Activated B cell treated with CpG ODN at 0.5 μM for 24 hours (primary cell): ENCODE measurements at places on chromosomes 11 and 22. TPM values are rescaled to one million over a fixed set of nuclear protein-coding genes. Genes with fewer than 3 reads are reported as not detected.

DNA sequence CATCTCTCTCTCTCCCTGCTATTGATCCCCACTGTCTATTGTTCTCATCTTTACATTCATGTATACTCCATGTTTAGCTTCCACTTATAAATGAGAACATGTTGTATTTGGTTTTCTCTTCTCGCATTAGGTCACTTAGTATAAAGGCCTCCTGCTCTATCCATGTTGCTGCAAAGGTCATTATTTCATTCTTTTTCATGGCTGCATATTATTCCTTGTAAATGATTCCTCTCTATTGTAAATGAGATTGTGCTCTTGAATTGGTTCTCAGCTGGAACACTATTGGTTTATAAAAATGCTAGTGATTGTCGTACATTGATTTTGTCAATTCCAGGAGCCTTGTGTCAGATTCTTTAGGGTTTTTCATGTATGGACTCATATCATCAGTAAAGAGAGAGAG lies 13.5 kb downstream of the ACRV1 start:
- no peak for DNase-seq

ZP1 gene
- not detected in 2 replicates for total RNA-seq

- DNase-seq: no peak
Observed at GRCh38 chr22:30433773-30434172, 8.2 kb downstream of the MTFP1 start.

DNA sequence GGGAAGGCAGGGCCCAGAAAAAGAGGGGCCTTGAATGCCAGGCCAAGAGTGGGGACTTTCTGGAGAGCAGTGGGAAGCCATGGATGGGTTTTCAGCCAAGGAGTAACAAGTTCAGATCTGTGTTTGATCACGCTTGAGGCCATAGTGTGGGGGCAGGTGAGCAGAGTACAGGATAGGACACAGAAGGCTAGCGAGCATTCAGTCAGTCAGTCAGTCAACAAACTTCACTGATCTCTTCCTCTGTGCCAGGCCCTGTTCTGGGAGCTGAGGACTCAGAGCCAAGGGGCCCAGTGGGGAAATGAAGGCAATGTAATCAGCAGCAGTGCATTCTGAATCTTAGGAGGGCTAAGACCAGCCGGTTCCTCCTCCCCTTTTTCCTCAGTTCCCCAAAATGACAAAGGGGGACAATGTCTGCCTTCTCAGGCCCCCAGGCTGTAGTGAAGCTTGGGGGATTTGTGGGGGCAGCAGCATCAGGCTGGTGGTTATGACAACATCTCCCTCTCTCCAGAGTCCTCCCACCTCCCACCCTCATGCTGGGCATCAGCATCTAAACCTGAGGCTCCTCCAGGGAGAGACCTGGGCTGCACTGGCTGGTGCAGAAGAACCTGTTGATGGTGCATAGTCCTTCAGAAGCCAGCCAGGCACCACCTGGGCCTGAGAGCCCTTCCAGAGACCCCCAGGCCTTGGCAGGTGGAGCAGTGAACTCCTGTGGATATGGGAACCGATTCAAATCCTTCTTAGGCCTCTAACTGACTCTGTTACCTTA lies 42.9 kb upstream of the TPBGL start:
- DNase-seq: no peak

DNA sequence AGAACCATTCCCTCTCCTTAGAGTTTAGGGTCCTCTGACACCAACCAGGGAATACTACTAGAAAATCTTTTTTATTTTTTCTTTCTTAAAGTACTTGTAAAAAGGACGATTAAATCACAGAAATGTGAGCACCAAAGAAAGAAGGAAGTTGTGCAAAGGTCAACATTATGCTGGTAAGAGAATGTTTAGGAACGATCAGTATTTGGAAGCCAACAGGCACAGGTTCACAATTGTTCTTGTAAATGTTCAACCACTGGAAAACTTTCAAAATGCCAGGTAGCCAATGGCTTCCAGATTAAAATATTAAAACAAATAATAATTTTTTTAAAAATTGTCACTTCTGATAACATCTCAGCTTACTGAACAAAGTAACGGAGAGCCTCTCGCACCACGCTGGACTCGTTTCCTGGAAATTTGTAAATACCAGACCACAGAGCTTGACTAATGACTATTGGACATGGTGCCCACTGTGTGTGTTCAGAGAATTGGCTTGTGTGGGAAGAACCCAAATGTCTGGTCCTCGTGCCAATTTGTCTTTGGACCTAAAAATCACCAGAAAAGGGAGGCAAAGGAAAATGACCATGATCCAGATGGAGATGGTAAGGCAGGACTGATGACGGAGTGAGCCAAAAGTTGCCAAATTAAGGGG lies 20.8 kb downstream of the COMMD9 start:
- no peak for DNase-seq

DNA sequence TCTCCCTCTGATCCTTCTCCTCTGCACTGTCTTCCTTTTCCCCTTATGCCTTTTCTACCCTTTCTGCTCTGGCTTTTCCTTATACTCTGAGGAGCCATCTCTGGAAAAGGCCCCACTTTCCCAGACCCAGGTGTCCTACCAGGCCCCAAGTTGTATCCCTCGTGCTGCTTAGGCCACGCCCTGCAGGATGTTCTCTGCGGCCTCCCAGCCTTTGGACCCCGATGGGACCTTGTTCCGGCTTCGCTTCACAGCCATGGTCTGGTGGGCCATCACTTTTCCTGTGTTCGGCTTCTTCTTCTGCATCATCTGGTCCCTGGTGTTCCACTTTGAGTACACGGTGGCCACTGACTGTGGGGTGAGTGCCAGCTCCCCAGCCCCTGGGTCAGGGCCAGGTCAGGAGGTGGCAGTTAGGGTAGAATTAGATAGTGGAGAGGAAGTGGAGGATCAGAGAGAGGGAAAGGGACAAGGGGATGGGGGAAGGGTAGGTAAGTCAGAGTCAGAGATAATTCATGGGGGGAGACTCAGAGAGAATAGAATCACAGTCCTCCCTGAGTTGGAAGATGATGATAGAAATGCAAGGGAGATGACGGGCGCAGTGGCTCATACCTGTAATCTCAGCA lies 8.9 kb downstream of the PGAP2 start:
- no peak for DNase-seq

DNA sequence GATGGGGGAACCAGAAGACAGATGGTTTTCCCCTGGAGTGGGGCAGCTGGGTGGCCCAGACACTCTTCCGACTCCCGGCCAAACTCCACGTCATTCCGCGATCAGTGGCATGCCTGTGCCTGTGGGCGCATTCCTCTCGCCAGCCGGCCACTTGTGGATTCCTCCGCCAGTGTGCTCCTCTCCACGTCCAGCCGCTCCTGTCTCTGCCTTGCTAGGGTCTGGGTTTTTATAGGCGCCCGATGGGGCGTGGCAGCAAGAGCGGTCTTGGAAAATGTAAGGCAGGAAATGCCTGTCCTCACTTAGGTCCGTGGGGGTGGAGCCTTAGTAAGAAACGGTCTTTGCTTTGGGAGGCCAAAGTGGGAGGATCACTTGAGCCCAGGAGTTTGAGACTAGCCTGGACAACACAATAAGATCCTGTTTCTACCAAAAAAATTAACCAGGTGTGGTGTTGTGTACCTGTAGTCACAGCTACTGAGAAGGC lies 81.6 kb upstream of the SEPTIN5 start:
- no peak for DNase-seq

DNA sequence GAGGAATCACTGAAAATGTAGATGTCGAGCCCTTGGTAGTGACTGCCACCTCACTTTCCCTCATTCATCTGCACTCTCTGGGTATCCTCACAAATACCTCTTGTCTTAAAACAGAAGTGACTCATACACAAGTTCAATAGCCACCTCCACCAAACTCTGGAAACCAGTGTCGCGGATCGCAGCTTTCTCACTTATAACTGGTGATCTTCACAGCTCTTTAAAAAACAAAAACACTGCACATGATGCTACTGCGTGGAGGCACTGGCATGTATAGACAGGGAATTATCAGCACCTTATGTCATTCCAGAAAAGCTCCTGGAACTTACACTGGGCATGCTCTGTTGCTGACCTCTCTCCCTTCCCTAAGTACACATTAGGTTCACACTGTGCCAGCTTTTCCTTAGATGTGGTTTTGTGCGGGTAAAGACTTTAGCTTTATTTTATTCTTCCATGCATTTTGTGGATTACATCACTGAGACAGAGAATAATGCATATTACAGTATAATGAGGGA lies 425.5 kb upstream of the CADM1 start:
- no peak for DNase-seq

DNA sequence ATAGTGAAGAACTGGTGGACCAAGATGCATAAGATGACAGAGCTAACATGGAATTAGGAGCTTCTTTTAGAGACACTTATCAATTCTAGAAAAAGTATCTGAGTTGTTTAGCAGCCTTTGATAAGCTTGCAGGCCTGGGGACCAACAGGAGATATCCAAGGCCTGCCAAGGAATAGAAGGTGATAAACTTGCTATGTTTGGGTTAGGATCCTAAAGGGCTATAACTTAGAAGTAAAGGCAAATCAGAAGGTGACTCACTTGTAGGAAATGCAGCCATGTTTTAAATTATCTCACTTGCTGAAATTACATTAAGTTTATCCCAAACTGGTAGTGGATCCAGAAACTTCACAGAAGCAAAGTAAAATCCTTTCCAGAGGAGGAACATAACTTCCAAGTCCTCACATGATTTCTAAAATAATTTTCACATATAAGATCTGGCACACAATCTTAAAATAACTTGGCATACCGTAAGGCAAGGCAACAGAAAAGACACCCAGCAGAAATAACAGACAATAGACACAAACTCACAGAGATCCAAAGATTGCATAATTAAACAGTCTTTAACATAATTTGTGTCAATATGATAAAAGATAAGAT lies 69.6 kb upstream of the TEAD1 start:
- no peak for DNase-seq

- no peak for DNase-seq
Observed at GRCh38 chr11:68735646-68736045, 15.7 kb downstream of the TESMIN start.

DNA sequence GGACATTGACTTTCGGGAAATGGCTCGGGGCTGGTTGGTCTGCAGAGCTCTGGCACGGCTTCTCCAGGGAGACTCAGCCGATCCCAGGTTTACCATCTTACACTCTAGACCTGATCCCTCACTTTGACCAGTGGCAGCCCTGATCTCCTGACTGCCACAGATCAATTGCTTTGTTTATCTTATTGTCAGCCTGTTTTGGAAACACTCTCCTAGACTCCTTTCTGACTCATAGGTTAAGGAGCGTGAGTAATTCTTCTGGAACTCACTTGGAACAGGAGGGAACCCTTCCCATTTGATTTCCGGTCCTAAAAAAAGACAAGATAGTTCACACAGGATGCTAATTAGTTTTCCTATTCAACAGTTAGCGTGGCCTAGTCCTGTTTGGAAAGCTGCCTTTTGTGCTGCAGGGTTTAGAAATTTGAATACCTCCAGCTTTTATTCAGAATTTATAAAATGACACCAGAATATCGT lies 16.0 kb upstream of the BMAL1 start:
- DNase-seq: no peak

KRTAP5-1 gene
- total RNA-seq: not detected in 2 replicates

GRCh38 chr11:133383689-133384088 lies 148.6 kb downstream of the OPCML start:
- DNase-seq: no peak

DNA sequence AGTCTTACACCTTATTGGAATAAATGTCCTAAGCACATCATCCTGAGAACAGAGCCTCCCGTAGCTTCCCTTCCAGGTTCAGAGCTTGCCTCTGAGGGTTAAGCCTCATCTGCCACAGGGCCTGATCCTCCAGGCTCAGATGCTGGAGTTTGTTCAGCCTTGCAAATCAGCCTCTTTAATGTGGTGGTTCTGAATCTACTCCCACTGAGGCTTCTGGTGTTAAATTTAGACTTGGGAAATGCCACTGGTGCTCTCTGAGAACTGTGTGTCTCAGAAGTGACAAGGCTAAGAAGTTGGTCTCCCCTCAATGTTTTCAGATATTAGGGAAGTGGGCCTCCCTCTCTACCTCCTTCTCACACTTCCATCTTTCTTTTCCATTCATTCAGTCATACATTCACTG lies 68.7 kb downstream of the CCDC81 start:
- DNase-seq: no peak

- no peak for DNase-seq
Observed at GRCh38 chr11:107316426-107316825, 141.2 kb downstream of the CWF19L2 start.

DNA sequence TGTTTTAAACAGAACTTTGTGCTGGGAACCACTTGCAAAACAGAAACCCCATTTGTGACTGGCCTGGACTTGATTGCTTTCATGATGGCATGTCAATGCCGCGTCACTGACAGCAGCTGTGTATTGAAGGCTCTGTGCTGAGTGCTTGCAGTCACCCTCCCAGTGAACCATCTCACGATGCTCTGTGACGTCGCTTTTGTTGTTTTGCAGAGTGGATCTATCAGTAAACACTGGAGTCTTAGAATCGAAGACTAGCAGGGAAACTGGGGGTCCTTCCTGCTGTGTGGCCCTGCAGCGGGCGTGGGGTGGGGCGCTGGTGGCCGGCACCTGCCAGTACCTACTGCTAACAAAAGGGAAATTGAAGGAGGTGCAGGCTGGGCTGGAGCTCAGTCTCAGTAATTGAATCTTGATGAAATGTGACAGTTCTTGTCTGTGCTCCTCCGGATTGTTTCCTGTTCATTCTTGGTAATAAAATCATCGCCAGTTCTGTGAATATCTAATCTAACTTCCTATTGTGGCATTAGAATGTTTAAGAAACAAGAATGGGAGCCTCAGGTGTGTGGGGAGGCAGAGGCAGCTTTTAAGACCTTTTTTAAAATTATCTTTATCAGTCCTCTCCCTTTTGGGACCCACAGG lies 50.5 kb upstream of the PARVG start:
- no peak for DNase-seq

- DNase-seq: no peak
Observed at GRCh38 chr11:73818846-73819245, 31.2 kb downstream of the MRPL48 start.

PAFAH1B2 gene
- 71.3 and 78.7 TPM in 2 replicates for total RNA-seq

- no peak for DNase-seq
Observed at GRCh38 chr11:78815831-78816230, 241.2 kb upstream of the NARS2 start.

DNA sequence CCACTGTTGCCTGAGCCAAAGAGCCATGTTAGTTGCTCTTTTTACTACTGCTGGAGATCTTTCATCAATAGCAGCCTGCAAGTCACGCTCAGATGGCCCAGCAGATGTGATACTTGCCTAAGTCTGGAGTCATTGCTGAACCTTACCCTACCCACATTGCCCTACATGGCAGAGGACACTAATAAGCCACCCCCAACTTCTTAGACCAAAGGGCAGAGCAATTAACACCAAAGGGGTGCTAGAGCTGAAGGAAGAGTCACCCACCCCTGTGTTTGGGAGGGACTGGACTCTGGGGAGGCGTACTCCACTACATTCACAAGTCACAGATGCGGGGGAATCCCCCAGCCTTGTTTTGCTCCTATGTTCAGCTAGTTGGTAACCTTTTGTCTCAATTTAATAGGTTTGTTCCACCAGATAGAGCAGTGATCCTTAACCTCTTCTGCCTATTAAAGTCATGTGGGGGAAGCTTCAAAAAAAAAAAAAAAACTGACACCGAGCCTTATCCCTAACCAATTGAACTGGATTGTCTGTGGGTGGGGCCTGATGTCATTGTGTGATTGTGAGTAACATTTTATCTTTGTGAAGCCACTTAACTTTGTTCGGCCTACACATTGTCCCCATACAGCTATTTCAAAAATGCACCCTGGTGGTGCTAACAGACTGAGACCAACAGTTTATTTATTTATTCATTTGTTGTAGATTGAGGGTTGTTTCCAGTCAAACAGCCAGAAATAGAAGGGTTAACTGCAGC lies 13.1 kb downstream of the ADM start:
- peak; percentile 30 for DNase-seq
